Effector memory CD4-positive, alpha-beta T cell (primary cell): ENCODE measurements at places on chromosomes 5 and 9.

- DNase-seq = no peak
Observed at GRCh38 chr5:112895682-112896081, 26.3 kb downstream of the REEP5 start.

GRCh38 chr9:77449240-77450084 is 198.7 kb downstream of the GNA14 start:
- DNase-seq = no peak

DNA sequence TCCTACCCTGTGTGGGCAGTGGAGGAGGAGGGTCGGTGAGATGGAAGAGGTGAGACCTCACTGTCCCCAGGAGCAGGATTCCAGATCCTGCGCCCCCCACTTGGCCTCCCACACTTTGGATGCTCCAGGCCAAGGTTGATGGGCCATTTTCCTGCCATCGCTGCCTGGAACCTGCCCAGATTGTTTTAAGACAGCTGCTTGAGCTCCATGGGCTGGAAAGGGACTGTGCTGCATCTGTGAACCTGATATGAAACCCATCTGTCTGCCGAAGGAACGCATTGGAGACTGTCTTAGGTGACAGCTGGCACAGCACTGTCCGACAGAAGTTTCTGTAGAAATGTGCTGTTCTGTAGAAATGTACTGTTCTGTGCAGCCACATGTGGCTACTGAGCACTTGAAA is 72.7 kb upstream of the SLC25A48 start:
- no peak for DNase-seq

GRCh38 chr5:135008556-135008955 is 25.5 kb downstream of the PITX1 start:
- DNase-seq = no peak

- no peak for DNase-seq
Observed at GRCh38 chr9:137044037-137044436, 1.9 kb downstream of the NPDC1 start.

GRCh38 chr9:31153250-31153840 is 1231.1 kb upstream of the ACO1 start:
- DNase-seq = no peak

GRCh38 chr5:18281947-18282581 is 647.8 kb downstream of the TAF11L14 start:
- DNase-seq = no peak

DNA sequence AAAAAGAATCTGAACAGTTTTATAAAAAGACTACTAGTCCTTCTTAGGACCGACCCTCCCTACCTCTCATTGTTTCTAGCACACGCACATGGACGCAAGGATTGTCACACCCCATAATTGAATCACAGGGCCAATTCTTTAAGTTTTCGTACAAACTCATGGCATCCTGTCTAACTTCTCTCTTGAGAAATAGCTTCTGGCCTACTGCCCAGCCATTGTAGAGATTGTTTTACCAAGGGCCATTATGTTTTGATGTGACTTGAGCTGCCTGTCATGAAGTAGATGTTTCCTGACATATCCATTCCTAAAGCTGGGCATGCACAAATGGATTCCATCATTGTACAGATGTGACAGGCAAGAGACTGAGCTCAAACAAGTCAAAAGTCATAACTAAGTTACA is 1672.1 kb upstream of the C9orf72 start:
- DNase-seq = no peak

- no peak for DNase-seq
Observed at GRCh38 chr5:15013654-15014463, 142.3 kb upstream of the ANKH start.

GRCh38 chr9:4739587-4740387 is 1.2 kb downstream of the AK3 start:
- no peak for DNase-seq

GRCh38 chr5:83441747-83442146 is 29.8 kb upstream of the VCAN start:
- no peak for DNase-seq

- DNase-seq = no peak
Observed at GRCh38 chr5:173035904-173036707, 20.0 kb upstream of the CREBRF start.

DNA sequence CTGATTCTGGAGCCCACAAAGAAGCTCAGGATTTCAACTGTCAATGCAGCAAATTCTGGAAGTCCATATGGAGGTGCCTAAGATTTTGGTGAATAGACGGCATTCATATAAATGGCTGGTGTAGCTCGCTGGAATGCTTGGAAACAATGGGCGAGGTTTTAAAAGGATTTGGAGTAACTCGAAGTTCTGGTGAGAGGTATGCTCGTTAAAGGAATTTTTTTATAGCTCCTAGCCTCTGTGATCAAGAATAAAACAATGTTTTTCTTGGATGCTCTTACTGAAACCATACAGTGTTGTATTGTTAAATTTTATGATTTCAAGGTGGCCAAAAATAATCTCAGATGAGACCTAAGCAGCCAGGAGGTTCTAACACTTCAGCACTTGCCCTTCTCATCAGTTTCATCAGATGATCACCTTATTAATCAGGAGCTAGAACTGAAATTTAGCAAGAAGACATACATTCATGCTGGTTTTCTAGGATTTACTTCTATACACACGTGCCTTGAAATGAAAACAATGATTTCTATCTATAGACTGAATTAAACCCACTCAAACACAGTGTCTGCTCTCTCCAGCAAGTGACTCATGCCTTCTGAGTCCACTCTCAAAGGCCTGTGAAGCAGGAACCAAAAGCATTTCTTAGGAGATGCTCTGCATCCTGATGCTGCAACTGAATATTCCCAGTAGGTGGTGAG is 79.2 kb downstream of the OTULIN start:
- no peak for DNase-seq

DNA sequence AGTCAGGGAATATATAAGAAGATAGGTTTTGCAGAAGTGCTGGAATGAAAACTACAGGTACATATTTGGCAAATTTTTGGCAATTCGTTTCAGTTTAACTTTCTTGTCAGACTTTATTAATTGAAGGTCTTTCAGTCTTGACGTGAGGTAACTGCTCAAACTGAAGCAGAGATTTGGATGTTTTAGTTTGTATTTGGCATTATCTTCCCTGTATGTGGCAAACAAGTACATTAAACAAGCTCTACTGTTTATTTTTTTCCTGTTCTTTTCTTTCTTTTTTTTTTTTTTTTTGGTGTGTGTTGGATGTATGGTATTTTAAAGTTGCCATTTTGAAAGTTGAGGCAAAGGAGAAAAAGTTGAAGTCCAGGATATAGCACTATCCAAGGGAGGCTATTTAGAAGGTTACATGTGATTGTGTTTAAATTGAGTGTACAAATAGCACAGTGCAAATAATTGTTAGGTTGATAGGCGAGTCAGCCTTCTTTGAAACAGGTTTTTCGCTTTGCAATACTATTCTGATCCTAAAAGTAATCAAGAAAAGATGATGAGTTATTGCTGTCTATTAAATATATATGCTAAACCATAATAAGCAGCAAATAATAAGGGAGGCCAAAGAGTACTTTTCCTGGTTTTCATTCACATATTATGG is 2.2 kb downstream of the PBX3 start:
- DNase-seq = no peak

DNA sequence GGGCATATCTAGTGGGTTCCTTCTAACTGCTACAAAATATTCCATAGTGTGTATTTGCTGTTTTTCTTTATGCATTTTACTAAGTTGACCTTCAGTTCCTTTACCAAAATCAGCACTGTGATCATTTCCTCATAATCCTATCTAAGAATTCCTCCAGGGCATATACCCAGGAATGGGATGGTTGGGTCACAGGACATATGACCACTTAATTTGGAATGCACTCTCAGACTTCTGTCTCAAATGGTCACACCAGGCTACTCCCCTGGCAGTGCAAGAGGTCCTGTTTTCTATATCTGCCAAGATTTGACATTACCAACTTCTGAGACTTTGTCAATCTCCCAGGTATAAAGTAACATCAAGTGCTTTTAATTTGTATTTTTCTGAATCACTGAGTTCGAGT is 63.9 kb downstream of the ADAMTS12 start:
- DNase-seq = no peak

DNA sequence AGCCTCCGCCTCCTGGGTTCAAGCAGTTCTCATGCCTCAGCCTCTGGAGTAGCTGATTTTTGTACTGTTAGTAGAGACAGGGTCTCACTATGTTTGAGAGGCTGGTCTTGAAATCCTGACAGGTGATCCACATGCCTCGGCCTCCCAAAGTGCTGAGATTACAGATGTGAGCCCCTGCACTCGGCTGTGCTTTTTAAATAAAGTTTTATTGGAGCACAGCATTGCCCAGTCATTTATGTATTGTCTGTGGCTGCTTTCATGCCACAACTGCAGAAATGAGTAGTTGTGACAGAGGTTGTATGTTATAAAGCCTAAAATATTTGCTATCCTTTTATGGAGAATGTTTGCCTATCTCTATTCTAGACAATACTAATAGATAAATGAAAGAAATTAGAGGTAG is 169.2 kb downstream of the AOPEP start:
- DNase-seq = no peak

DNA sequence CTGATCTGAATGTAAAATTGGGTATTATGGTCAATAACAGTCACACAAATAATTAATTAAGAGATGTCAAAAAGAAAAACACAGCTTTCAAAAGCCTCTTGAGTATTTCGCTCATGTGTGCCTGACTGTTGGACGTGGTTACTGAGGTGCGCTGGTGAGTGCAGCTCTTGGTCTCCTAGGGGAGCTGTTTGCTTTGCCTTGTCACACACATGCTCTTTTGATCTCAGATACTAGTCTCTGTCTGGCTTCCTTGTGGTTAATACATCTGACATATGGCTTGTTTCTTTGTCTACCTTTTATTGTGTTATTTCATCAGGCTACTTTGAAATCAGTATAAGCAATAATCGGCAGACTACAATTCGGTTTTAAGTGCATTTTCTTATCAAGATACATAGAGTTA is 51.5 kb downstream of the PCSK1 start:
- no peak for DNase-seq

- DNase-seq = no peak
Observed at GRCh38 chr5:107431536-107431935, 239.2 kb downstream of the EFNA5 start.

DNA sequence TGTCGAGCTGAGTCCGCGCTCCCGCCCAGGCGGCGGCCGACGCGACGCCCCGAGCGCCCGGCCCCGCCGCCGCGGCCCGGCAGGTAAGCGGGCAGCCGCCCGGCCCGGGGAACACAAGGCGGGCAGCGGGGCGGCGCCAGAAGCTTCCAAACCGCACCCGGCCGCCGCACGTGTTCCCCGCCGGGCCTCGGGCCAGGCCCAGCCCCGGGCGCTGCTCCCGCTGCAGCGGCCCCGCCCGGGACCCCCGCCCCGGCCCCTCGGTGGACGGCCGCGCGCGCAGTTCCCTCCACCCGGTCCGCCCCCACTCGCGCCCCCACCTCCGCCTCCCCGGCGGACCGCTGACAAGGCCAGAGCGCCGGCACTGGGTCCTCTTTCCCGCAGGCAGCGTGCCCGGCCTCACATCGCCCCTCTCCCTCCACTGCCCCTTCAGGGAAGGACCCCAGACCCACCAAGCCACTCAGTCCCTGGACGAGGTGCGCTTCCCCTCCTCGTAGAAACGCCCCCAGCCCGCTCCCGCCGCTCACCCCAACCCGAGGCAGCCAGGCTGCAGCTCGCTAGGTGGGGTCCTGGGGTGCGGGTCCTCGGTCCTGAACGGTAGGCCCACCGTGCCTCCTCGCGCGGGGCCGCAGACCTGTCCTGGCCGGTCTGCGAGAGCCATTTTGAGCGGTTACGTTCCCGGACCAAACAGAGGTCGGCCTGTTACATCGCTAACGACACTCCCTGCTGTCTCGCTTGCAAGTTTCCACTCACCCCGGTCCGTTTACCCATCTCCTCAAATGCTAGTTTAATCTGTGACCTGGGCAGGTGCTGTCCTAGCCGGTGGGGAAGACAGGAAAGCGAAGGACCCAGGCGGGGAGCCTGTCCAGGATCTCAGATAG is 475 bp downstream of the WDR5 start:
- no peak for DNase-seq

DNA sequence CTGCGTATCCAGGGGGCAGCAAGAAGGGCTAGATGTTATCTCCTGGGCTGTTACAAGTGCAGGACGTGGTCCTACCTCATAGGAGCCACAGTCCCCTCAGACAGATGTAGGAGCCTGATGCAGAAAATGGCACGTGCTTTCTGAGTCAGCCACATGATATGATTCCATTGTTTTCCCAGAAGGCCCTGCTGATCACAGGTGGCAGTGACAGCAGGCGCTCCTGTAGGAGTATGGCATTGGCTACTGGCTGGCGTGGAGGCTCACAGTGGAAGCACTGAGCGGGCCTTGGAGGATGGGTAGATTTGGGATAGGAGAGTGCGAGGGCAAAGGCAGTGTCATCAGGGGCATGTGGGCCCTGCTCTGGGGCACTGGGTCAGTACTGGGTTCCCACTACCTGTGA is 21.9 kb downstream of the USP20 start:
- no peak for DNase-seq

GRCh38 chr9:3467593-3468219 is 58.1 kb downstream of the RFX3 start:
- DNase-seq = peak; percentile 39

DNA sequence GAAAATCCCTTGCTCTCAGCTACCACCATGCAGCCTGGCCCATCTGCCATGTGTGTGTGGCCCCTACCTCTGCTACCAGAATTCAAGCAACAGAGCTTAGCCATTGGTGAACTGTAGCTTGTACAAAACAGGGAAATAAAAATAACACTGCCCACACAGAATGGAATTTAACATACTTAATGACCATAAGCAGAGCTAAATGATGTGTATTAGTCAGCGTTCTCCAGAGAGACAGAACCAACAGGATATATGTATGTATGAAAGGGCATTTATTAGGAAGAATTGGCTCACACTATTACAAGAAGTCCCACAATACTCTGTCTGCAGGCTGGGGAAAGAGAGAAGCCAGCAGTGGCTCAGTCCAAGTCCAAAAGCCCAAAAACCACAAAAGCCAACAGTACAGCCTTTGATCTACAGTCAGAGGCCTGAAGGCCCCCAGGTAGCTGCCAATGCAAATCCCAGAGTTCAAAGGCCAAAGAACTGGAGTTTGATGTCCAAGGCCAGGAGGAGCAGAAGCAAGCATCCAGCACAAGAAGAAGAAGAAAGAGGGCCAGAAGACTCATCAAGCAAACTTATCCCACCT is 318.8 kb downstream of the DNAH5 start:
- no peak for DNase-seq

DNA sequence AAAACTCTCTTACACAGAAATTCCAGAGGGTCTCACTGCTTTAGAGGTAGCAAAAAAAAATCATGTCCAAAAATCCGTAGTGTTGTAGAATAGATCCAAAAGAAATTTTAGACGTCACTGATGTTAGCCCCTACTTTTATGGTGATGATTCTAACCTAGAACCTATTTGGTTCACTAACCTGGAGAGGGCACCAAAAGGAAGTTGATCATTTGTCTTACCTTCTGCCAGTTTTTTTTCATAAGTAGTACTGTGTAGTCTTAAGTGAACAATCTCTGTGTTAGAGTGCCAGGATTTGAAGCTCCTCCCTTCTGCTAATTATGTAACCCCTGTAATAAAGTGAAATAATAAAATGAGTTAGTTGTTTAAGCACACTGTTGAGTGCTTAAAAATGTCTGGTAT is 215.2 kb downstream of the SMARCA2 start:
- no peak for DNase-seq

- DNase-seq = no peak
Observed at GRCh38 chr5:33465120-33465519, 24.4 kb downstream of the TARS1 start.
